ENCODE measurements at places on chromosomes 7 and 10.

- DNase-seq = no peak
Measured at GRCh38 chr7:128833148-128833945, 3.1 kb downstream of the FLNC start.

DNA sequence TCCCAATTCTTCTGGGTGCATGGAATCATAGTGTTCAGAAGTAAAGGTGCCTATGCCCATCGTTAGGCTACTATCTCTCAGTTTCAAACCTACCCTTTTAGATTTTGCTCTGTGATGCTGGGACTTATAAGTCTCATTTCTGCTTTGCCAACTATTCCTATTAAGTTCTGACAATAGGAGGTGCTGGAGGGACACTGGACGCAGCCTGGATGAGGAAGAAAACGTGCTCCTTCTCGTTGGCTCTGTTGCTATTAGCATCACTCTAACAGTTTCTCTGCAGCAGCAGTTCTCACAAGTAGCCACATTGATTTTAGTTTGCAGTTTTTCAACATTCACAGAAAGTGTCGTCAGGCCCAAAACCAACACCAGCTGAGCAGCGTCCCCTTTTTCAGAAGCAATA lies 72.4 kb downstream of the ABCC2 start:
- DNase-seq = no peak

- DNase-seq = no peak
Measured at GRCh38 chr10:100184840-100185239, 989 bp downstream of the ERLIN1 start.

DNA sequence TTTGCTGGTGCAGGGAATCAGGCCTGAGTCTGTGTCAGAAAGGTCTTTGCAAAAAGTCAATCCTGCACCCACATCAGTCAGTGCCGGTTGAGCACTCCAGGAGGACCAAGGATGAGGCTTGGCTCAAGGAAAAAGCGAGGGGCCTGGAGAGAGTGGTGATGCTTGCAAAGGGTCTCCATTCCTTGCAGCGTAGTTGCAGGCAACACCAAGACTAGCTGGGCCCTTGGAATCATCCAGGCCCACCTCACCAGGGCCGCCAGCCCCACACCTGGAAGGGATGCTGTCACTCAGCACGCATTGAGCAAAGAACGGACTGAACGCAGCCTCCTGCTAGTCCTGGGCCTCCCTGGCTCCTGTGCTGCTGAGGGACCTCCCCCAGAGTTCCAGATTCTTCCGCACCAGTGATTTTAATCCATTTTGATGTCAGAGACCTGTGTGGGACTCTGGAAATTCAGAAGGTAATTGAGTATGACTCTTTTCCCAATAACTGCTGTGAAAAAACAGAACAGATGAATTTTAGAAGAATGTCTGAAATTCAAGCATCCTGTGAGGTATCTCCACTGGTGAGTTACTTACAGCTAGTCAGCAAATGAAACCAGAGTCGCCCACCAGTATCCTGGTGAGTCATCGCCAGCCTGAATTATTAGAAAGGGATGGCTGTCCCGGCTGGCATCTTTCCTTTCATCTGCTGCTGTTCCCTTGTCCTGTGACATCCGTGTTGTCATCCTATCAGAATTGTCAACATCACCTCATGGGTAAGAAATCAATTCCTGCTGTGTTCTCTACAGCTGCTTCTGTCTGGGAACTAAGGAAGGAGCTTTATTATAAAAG lies 150.8 kb upstream of the NPS start:
- DNase-seq = no peak

DNA sequence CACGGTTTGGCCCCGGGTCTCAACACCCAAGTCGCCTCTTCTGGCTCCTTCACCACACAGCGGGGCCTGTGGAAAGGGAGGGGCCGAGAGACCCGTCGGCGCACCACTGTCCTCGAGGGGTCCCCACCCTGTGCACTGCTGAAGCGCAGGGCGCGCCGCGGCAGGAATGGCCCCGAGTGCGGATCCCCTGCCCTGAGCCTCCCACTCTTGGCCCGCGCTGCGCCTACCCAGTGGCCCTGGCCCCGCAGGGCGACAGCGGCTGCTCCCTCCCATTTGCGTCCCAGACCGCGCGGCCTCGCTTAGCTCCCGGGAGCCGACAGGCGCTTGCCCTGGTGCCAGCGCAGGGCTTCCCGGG lies 2.1 kb upstream of the SFMBT2 start:
- no peak for DNase-seq

All from activated CD4-positive, alpha-beta memory T cell treated with anti-CD3 and anti-CD28 coated beads for 36 hours (primary cell).